ENCODE measurements at places on chromosomes 11 and 22.
A peak's percentile ranks its signal among the peaks of the same experiment; 100 is the strongest.

GRCh38 chr22:24232124-24232523, 12.8 kb downstream of the GGT5 start:
- DNase-seq: no peak

GRCh38 chr11:100980156-100980555, 149.5 kb downstream of the PGR start:
- DNase-seq: no peak

- no peak for DNase-seq
Observed at GRCh38 chr22:32355760-32356159, 1.9 kb upstream of the RFPL3 start.

GRCh38 chr11:119785131-119785530, 56.1 kb upstream of the NECTIN1 start:
- no peak for DNase-seq

DNA sequence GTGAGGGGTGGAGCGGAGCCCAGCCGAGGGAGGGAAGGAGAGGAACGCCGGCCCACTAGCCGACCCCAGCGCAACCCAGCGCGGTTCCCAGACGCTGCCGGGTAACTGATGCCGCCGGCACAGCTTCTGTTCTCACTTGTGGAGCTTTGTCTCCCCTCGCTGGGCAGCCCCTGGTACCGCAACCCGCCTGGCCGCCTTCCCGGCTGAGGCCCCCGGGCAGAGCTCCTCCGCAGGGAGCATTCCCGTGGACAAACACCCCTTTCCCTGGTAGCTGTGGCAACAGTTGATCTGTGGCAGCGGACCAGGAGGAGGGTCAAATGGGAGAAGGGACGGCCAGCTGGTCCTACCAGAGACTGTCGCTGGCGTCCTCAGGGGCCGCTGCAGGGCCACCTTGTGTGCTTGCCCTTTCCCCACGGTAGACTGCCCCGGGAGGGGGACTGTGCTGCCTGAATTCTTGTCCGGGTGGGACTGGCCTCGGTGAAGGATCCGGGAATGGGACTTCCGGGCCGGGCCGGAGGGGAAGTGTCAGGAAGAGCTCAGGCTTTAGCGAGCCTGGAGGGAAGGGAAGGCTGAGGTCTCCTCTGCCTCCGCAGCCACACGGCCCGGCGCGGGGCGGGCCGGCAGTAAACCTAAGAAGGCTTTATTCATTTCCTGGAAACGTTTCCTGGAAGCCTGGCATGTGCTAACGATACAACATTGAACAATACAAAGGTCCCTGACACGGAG, 468.0 kb downstream of the OPCML start:
- DNase-seq: peak; percentile 84

DNA sequence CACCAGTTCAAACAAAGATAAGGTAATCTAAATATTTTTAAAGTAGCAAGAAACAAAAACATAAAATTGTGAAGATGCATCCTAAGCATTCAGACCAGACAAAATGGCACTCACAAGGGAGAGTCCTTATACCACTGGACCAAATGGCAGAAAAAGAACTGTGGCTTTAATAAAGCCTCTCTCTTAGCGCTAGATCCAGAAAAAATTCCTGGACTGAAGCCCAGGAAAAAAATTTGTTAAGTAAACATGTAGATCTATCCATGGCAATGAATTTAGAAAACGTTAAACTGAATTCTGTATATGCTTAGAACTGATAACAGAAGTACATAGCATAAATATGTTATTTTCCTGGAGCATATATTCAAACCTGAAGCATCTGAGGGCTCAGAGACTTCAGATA, 11.8 kb upstream of the CD59 start:
- DNase-seq: no peak

DNA sequence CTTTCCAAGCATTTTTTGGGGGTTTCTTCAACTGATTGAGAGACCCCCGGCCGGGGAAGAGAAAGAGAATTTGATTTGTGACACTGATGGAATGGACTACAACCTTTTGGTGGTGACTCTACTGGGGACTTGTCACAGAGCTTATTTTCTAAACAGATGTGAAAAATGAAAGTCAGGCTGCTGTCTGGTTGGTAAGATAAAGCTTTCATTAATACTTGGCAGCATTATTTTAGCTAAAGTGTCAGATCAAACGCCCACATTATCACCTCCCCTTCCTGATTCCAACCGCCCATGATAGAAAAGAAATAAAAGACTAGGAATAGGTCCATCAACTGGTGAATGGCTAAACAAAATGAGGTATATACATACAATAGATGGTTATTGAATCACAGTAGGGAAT, 45.6 kb upstream of the EHF start:
- no peak for DNase-seq
